ENCODE measurements at places on chromosomes 7 and 10. TPM values are rescaled to one million over a fixed set of nuclear protein-coding genes. Genes with fewer than 3 reads are reported as not detected.

- no peak for DNase-seq
Measured at GRCh38 chr10:42954766-42955492, 121.9 kb upstream of the RET start.

GRCh38 chr7:1151653-1152425 is 8.2 kb downstream of the ZFAND2A start:
- DNase-seq = no peak

DNA sequence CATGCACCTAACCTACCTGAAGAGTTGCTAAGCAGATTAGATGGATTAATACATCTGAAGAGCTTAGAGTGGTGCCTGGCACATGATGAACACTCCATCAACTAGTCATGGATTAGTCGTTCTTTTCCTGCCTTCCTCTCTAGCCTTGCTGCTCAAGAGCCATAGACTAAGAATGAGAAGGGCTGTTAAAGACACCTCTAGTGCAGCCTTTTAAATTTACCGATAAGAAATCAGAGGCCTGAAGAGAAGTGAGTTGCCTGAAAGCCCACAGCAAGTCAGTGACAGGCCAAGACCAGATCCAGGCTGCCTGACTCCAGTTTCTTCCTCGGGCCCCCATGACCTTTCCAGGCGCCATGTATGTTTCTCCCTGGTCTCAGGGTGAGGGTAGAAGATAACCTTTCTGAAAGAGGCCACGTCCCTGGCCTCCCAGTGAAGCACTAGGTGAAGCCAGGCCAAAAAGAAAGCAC is 6.5 kb downstream of the TSPAN15 start:
- no peak for DNase-seq

The AKR1E2 gene
- 9.4 TPM for total RNA-seq

The PHYHIPL gene
- total RNA-seq = not detected

DNA sequence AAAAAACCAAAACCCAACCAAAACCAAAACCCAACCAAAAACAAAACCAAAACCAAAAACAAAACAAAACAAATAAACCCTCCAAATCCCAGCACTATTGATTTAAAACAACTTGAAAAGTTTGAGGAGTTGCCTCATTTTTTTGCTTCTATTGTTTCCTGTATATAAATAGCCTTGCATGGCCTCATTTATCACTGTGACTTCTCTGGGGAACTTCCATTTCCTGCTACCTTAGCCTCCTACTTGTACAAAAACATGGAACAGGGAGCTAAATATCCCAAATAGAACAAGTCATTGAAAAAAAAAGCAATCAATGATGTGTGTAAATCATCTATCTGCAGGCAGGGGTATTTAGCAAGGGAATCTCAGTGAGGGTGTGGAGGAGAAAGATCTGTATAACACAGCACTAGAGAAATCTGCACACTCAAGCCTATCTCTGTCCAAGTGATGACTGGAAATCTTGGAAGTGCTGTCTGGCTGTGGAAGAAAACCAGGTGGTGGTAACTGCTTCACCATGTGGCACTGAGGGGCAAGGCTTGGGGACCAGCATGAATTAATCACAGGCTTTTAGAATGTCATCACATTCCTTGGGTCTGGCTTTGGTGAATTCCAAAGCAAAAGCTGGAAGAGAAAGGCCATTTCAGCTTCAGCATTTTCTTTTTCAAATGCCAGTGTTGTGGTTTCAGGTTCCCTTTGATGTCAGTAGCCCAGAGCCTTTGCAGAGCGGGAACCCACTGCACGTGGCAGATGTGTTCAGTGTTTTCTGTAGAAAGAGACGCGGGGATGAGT is 349.5 kb upstream of the ZNF32 start:
- DNase-seq = no peak

DNA sequence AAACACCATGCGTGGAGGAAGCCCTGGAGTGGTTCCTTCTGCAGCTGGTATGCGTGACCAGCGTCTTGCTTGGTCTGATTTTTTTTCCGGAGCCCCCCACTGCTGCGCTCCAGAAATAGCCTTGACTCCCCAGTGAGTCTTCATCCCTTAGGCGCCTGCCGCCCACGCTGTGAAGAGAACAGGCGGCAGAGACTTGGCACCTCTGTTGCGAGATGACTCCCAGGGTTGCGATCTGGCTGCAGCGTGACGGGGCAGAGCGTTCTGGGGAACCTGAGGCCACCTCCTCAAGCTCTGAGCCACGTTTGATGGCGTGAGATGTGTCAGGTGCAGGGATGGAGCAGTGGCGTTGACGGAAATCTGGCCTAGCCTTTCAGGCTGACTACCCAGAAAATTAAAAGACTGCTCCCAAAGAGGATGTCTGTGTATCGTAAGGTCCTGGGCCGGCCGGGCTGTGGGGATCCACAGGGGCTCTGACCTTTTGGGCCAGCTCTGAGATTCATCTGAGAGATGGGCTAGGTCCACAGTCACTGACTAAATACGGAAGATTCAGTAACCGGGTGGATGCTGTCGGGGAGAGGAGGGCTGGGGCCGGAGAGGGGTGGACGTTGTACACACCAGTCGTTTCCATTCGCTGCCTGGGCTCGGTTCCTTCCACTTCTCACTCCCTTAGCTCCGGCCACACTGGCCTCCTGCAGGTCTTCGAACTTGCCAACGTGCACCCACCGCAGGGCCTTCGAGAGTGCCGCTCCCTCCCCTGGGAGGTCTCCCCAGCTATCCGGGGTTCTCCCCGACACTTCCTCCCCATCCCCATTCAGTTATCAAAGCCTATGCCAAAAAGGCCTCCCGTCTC is 33.8 kb downstream of the PFKFB3 start:
- no peak for DNase-seq

DNA sequence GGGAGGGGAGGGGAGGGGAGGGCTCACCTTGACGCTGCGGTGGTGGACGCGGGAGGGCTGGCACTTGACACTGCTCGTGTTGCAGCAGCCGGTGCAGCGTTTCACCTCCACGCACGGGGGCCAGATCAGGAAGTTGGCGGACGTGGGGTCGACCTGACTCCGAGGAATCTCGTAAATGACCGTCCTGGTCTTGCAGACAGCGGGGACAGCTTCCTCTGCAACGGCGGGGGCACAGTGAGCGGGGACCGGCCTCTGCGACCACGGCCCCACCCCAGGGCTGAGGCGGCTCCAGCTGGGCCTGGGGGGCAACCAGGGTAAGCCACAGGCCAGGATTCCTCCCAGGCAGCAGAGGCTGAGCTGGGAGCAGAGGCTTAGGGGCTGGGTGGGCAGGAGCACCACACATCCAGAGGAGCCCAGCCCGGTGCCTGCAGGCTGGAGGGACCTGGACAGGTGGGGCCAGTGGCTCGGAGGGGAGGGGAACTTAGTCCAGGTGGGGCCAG is 8.8 kb downstream of the PDGFA start:
- no peak for DNase-seq

- DNase-seq = no peak
Measured at GRCh38 chr7:102927312-102927933, 14.6 kb downstream of the LRRC17 start.

DNA sequence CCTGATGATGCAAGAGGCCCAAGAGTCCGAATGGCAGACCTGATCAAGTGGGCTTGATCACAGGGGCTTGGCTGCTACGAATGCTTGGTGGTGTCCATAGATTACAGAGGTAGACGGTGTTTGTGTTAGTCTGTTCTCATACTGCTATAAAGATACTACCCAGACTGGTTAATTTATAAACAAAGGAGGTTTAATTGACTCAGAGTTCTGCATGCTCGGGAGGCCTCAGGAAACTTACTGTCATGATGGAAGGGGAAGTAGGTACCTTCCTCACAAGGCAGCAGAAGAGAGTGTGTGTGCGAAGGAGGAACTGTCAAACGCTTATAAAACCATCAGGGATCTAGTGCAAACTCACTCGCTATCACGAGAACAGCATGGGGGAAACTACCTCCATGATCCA is 268.9 kb upstream of the KLF6 start:
- DNase-seq = no peak
